Kidney glomerular epithelial cell (primary cell): ENCODE measurements at places on chromosomes 11 and 22.

GRCh38 chr11:62054484-62055121, 69.2 kb upstream of the INCENP start:
- DNase-seq, result no peak

DNA sequence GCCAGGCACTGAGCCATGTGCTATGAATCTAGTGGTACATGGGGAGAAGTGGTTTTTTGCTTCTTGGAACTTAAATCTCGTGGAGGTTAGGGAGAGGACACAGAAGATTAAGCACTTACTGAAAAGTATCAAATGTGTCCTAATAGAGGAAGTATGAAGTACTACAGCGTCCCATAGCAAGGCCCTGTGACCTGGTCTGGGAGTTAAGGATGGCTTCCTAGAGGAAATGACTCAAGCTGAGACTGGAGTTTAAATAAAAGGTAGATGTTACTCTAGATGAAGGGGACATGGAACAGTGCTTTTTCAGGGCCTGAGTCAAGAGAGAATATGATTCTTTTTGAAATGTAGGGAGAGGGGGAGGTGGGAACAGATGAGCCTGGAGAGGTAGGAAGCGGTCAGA, 202.9 kb downstream of the GRIK4 start:
- peak; percentile 33 for DNase-seq

GRCh38 chr22:37193629-37194191, 5.7 kb upstream of the C1QTNF6 start:
- DNase-seq, result peak; percentile 68

DNA sequence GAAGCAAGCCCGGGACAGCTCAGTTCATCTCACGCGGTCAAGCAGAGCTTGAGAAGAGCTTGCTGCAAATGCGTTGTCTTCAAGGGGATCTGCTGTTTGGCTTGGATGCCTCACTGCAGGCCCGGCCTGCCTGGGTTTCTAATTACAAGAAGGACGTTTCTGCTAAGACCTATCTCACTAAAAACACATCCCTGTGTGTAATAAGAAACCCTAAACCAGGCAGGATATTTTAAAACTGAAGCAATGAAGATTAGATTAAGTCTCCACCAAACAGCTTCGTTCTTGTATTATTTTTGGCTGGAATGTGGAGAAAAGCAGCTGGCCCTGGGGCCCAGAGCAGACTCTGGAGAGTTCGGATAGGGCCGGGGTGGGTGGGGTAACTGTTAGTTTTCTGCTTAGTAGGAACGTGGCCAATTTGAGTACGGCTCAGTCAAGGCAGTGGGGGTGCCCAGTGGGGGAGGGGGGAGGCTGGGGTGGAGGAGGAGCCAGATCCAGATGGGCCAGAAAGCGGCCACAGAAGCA, 6.0 kb downstream of the PKNOX2 start:
- no peak for DNase-seq

- DNase-seq, result no peak
These were observed 30.2 kb upstream of the FBXO3 start for GRCh38 chr11:33804471-33804870.

- DNase-seq, result no peak
These were observed 91.8 kb downstream of the FEZ1 start for GRCh38 chr11:125404157-125404810.

- DNase-seq, result no peak
These were observed 4.5 kb downstream of the GSTT2 start for GRCh38 chr22:23984430-23984829.
